Stimulated activated CD8-positive, alpha-beta memory T cell treated with anti-CD3 and anti-CD28 coated beads, Interleukin-7, amount 100 ng/mL, for 4 hours (primary cell): ENCODE measurements at places on chromosomes 5 and 9.
A peak's percentile ranks its signal among the peaks of the same experiment; 100 is the strongest.

DNA sequence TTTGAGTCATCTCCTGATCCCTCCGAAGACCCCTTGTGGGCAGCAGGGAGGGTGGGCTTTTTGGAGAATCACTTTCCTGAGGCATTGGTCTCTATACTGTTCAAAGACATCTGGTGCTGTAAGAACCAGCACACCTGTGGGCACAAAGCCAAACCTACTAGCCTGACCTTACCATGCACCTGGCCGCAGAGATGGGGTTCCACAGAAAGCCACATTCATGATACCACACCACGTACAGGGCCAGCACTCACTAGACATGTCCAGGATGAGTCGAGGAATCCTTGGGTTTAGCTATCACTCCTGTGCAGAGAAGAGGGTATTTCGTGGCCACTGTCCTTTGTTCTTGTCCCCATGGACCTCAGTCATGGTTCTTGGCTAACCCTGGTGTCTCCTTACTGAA is 203.4 kb downstream of the CACNA1B start:
- DNase-seq = no peak

- DNase-seq = no peak
Measured at GRCh38 chr5:134263801-134264200, 37.9 kb upstream of the PPP2CA start.

DNA sequence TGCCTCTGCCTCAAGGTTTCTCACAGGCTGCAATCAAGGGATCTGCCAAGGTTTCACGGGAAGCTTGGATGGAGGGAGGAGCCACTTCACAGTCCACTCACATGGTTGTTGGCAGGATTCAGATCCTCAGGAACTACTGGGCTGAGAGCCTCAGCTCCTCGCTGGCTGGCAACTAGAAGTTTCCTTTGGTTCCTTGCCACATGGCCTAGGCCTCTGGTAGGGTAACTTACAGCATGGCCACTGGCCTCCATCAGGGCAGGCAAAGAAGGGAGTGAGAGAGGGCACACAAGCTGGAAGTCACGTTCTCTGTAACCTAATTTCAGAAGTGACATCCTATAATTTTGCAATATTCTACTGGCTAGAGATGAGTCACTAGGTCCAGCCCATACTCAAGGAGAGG is 32.2 kb downstream of the SPOCK1 start:
- DNase-seq = no peak

GRCh38 chr9:107316795-107317661 is 33.9 kb downstream of the RAD23B start:
- DNase-seq = no peak

DNA sequence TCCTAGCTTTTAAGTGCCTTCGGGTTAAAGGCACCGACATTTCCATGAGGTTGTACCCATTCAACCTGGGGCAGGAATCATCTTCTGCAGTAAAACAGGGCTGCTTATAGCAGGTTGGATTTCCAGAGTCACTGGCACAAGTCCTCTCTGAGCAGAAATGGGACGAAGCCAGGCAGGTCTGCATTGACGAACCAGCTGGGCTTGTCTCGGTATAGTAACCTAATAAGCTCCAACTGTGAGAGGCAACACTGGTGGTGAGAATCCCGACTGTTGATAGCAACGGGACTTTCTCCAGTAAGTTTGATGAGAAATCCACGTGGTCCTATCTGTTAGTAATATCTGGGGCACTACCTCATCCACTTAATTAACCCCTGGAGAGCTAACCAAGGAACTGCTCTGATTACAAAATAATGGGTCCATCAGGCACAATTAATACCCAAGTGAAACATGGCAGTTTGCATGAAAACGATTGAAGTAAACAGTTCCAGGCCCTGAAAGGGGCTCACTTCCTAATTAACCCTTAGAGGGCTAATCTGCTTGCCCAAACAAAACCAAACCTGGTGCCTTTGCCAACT is 491.0 kb upstream of the C9orf72 start:
- DNase-seq = no peak

DNA sequence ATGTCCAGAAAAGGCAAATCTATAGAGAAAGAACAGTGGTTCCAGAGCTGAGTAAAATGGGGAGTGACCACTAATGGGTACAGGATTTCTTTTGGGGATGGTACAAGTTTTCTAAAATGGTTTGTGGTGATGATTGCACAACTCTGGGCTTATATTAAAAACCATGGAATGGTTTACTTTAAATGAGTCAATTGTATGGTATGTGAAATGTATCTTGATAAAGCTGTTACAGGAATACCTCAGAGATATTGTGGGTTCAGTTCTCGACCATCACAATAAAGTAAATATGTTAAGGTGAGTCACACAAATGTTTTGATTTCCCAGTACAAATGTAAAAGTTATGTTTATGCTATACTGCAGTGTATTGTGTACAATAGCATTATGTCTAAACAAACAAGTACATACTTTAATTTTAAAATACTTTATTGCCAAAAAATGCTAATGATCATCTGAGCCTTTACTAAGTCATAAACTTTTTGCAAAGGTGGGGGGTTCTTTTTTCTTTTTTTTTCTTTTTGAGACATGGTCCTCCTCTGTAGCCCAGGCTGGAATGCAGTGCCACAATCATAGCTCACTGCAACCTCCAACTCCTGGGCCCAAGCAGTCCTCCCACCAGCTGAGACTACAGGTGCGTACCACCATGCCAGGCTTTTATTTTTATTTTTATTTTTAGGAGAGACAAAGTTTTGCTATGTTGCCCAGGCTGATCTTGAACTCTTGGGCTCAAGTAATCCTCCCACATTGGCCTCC is 65.9 kb downstream of the SHOC1 start:
- no peak for DNase-seq

- DNase-seq = no peak
Measured at GRCh38 chr5:38479315-38479904, 77.0 kb downstream of the LIFR start.

GRCh38 chr5:179827680-179828079 is 7.0 kb downstream of the SQSTM1 start:
- peak; percentile 46 for DNase-seq

GRCh38 chr9:136858452-136858843 is 6.3 kb downstream of the MAMDC4 start:
- DNase-seq = no peak

GRCh38 chr5:172163346-172163745 is 24.7 kb downstream of the STK10 start:
- DNase-seq = no peak

DNA sequence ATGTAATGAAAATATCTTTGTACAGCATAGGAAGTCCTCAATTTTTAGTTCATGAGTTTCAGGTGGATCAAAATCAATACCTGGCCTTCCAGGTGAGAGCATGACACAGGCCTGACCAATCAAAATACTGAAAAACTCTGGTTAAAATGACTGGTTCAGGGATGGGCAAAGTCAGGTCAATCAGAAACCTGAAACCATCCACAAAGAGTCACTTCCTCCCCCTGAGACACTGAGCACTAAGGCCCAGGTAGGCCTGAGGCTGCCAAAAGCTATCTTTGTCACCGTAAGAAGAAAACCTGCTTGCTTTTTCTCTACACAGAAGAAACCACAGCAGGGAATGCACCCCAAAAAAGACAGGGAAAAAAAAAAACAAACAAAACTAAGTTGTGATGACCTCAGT is 444.8 kb downstream of the TLR4 start:
- no peak for DNase-seq

DNA sequence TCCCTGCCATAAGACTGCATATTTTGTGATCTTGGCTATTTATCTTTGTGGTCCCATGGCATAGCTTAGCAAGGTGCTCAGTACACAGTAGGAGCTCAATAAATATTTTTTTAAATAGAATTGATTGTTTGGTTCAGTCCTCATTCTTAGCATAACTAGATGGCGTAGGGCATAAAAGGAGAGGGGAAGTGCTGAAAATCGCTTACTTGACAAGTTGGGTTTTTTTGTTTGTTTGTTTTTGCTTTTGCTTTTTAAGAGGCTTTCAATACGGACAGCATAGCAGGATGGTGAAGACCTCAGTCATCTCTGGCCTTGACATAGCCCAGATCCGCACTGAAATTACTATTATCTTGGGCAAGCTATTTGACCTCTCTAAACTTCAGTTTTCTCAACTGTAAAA is 86.6 kb upstream of the RANBP3L start:
- no peak for DNase-seq

DNA sequence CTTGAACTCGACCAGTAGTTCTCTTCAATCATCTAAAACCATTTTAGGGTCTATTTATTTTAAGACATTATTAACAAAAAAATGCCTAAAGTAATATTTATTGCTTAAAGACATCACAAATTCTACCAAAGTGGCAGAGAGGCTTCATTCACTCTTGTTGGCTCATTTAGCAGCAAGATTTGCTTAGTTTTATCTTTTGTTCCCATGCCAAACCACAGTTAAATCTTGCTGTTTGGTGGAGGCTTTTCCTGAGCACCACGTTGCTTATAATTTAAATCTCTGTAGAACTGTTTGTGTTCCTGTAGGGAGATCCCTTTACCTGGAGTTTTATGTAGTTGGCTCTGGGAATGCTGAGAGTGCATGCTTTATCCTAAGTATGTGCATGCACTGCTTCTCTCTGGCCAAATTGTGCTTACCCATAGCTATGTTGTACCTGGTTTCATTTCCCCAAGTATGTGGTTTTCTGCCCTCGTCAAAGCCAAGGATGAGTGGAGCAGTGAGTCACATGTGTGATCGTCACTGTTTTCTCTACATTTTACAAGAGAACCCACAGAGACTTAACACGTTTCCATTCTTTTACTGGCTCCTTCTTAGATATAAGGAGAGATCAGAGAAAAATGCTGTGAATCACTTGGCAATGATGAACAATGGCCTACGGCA is 42.1 kb upstream of the MAST4 start:
- no peak for DNase-seq

GRCh38 chr5:130183115-130183514 is 278.9 kb downstream of the CHSY3 start:
- DNase-seq = no peak

- no peak for DNase-seq
Measured at GRCh38 chr9:84736081-84736480, 66.6 kb downstream of the NTRK2 start.

DNA sequence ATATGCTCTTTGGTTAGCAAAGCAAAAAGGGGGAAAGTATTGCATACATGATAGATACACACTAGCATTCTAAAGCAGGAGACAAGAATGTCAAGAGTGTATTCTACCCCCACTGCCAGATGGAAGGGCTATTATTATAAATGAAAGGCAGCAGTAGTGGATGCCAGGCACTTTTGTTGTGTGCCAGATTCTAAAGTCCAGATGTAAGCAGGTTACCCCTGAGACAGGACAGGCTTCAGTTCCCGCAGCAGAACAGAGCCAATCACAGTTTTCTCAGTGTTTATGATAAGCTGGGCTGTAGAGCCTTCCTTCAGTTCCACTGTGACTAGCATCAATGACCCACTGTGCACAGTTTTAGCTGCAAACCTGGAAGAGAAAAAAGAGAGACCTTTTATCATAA is 226.6 kb upstream of the TBCA start:
- no peak for DNase-seq

DNA sequence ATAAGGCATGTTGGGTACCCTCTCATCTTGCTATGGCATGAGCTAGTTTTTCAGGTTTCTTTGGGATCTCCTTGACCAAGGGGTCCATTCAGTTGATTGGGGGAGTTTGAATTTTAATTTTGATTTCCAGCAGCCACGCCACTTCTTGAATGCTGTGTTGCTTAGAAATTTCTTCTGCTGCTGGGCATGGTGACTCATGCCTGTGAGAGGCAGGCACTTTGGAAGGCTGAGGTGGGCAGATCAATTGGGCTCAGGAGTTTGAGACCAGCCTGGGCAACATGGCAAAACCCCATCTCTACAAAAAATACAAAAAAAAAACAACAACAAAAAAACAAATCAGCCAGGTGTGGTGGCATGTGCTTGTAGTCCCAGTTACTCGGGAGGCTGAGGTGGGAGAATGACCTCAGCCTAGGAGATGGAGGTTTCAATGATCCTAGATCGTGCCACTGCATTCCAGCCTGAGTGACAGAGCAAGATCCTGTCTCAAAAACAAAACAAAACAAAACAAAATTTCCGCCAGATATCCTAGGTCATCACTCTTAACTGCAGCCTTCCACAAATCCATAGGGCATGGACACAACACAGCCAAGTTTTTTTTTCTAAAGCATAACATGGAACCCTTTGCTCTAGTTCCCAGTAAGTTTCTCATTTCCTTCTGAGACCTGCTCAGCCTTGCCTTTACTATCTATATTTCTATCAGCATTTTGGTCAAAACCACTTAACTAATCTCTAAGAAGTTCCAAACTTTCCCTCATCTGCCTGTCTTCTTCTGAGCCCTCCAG is 17.7 kb downstream of the TMC1 start:
- no peak for DNase-seq

DNA sequence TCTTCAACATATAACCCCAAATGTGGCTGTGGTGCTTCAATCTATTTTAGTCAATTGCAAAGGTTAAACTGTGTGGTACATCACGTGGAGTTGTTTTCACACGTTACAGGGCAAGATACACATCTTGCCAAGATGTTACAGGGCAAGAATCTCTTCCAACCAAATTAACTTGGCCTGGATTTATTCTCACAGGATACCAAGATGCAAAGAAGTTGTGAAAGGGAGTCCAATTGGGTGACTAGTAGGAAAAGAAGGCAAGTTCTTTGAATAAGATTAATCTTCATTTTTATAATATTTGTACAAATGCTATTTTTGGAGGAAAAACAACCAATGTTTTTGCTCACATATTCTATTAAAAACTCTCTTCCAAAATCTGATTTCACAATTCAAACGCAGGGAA is 4.8 kb upstream of the IFNA8 start:
- DNase-seq = no peak

- no peak for DNase-seq
Measured at GRCh38 chr5:72598401-72599064, 91.3 kb upstream of the ZNF366 start.

DNA sequence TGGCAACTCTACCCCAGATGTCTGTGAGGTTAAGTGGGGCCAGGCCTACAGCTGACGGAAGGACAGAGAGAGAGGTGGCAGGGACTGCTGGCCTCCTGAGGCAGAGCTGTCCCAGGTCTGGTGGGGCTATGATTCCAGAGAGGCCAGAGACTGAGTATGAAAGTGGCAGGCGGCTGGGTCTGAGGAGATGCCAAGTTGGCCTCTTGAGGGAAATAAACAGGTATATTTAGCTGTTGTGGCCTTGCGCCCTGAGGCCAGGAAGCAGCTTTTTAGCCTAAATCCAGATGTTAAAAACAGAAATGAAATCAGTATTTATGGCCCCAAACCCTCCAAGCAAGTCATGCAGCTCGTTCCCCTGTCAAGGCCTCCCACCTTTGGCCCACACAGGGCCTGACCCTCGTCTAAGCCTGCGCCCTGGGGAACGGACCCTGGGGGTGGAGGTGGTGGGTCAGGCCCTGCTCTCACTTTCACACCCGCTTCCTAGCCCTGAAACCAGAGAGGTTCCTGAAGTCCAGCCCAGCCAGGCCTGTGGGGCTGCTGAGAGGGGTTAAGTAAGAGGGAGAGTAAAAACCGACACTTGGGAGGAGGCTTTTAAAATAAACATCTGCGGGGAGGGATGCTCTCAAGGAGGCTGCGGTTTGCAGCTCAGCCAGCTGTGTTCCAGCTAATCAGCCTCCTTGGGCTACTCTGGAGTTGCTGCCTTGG is 18.7 kb downstream of the PCDHGC5 start:
- DNase-seq = no peak

- DNase-seq = peak; percentile 67
Measured at GRCh38 chr9:136544548-136544963, 1.3 kb downstream of the NOTCH1 start.

GRCh38 chr9:109975574-109976295 is 195.7 kb downstream of the PALM2AKAP2 start:
- DNase-seq = no peak

GRCh38 chr9:130183133-130183762 is 11.0 kb downstream of the NCS1 start:
- no peak for DNase-seq

- no peak for DNase-seq
Measured at GRCh38 chr9:70468291-70468690, 53.8 kb upstream of the KLF9 start.

- DNase-seq = no peak
Measured at GRCh38 chr5:134142806-134143205, 28.3 kb downstream of the TCF7 start.
